Left hindlimb (tissue), 1 donor: ENCODE measurements at places on chromosomes 1 and 21.

GRCh38 chr1:180791806-180792205 is 120.9 kb upstream of the KIAA1614 start:
- no peak for DNase-seq

- DNase-seq = no peak
These were observed 14.3 kb downstream of the KANK4 start for GRCh38 chr1:62304975-62305374.

- no peak for DNase-seq
These were observed 47.1 kb downstream of the COL6A1 start for GRCh38 chr21:46028573-46029091.

DNA sequence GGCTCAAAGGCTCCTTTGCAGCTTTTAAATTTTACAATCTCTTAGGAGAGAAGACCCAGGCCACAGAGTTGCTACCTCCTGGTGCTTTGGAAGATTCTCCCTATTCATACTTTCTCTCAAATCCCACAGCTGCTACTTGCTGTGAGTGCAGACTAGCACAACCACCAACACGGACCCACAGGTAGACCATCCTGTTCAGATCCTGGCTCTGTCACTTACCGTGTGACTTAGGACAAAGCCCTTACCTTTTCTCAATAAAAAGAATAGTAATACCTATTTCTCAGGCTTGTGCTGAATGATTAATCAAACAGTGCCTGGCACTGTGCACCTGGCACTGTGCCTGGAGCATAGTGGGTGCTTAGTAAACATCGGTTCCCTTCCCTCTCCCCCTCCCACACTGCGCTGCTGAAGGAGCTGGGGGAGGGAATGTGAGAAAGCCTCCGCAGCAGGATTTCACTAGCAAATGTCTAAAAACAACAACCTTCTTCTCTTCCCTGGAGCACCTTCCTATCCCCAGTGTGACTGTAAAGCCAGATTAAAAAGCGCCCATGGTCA is 81.7 kb downstream of the PGM1 start:
- DNase-seq = no peak

GRCh38 chr21:39180429-39181019 is 2.7 kb downstream of the PSMG1 start:
- DNase-seq = no peak
